CD4-positive, alpha-beta memory T cell (primary cell): ENCODE measurements at places on chromosomes 2 and 18. TPM values are rescaled to one million over a fixed set of nuclear protein-coding genes. Genes with fewer than 3 reads are reported as not detected.

DNA sequence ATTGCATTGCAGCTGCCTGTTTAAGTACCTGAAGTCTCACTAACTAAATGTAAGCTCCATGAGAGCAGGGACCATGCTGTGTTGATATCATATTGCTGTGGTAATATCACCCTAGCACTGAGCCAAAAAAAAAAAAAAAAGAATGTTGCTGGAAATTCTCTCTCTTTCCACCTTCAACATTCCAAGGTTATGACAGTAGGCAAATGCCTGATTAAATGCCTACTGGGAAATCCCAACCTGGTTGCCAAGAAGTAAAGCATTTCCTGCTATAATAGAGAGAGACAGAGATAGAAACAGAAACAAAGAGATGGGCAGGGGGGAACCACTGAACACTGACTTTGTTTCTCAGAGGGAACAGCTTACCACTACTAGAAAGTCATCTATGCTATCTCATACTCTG, 1604.2 kb downstream of the LRP1B start:
- no peak overlapping the region for H3K27ac ChIP-seq
- no peaks in the 10 kb centered on the region for H3K36me3 ChIP-seq
- H3K4me3 ChIP-seq = no peak overlapping the region
- no peaks in the 10 kb centered on the region for H3K4me1 ChIP-seq
- no peak for DNase-seq

DNA sequence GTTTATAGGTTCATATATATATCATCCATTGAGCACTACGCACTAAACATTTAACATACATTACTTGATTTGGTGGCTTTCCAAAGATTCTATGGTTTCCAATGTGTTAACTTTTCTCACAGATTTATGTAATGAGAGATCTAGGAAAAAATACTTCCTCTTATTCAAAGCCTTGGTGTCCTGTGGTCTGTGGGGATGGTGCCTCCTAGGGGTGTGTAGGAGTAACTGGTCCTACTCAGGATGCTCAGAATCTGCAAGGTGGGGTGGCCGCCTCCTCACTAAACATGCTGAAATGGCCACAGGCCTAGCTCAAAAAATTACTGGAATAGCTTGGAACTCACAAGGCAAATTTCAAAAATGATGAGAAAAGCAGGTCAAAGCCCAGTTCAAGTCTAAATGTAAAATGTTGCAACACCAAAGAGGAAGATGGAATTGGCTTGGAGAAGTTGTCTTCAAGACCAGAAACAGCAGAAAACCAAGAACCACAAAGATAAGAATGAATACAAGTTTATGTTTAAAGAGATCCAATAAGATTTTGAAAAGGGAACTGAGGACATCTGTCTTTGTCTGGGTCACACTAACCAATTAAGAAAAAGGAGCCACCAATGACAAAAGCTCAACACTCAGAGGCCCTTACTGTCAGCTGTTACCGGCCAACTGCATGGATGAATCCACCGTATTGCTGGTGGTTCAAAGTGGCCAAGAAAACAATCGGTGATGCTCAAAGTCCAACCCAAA, 11.5 kb downstream of the GPR55 start:
- H3K27me3 ChIP-seq = no peaks in the 10 kb centered on the region
- H3K4me1 ChIP-seq = no peaks in the 10 kb centered on the region
- no peak overlapping the region for H3K4me3 ChIP-seq
- no peak for DNase-seq
- H3K36me3 ChIP-seq = no peaks in the 10 kb centered on the region

CKAP2L gene
- total RNA-seq = 0.06 TPM

- no peaks in the 10 kb centered on the region for H3K36me3 ChIP-seq
- no peaks in the 10 kb centered on the region for H3K27me3 ChIP-seq
- no peak for DNase-seq
These were observed 12.1 kb upstream of the CYBRD1 start for GRCh38 chr2:171509945-171510731.

EPB41L3 gene
- total RNA-seq = 3.2 TPM

COL5A2 gene
- total RNA-seq = 1.2 TPM

SPATS2L gene
- total RNA-seq = 5.9 TPM

DNA sequence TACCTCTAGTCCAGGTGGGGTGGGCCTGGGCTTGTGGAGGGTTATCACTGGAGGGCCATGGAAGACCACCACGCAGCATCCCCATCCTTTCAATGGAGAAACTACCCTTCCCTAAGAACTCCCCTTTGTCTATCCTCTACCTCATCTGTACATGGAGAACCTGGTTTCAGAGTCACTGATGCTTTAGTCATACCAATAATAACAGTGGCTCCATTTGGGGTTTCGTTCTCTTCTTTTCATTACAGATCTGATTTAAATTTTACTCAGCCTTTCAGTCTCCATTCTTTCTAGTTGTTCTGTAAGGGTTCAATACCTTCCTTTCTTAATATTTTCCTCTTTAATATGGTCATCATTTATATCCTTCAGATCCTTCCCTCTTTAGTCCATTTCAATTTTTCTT, 54.6 kb upstream of the ZFP36L2 start:
- no peaks in the 10 kb centered on the region for H3K27me3 ChIP-seq
- peaks cover 32% of the 10 kb centered on the region for H3K36me3 ChIP-seq
- no peak overlapping the region for H3K27ac ChIP-seq
- no peak for DNase-seq

DNA sequence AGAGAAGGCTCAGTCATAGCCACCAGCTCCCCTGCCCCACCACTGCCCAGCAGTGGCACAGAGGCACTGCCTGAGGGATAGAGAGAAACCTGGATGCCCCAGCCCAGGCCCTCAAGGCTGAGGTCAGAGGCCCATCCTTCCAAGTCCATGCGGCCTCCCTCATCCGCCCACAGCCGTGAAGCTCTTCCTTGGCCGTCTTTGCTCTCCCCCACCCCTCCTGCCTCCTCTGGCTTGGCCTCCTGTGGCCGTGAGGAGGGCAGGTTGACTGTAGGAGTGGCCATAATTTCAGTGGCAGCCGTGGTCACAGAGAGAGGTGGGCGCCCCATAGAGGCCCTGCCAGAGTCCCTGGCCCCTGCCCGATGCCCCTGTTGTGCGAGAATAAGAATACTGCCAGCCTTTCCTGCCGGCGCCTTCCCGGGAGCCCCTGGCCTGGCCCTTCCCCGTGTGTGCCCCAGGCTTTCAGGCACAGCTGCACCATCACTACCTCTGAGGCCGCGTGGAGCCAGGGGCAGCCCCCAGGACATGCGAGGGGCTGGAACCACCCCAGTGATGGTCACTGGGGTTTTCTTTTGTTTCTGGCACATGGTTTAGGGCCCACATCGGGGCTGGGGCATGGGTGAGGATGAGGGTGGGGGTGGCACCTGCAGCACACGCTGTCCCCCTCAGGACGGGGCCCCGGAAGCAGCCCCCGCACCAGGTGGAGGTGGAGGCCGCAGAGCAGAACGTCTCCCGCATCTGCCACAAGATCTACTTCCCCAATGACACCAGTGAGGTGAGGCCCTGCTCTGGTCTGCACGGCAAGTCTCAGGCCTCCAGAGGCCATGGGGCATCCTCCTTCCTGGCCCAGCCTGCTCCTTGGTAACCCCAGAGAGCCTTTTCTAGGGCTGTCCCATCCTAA, 13.1 kb upstream of the GPR17 start:
- no peaks in the 10 kb centered on the region for H3K27me3 ChIP-seq
- no peaks in the 10 kb centered on the region for H3K36me3 ChIP-seq
- peaks cover 29% of the 10 kb centered on the region for H3K4me1 ChIP-seq
- no peak overlapping the region for H3K4me3 ChIP-seq
- no peak overlapping the region for H3K27ac ChIP-seq
- DNase-seq = no peak

- no peak overlapping the region for H3K27ac ChIP-seq
- no peak for DNase-seq
- H3K4me1 ChIP-seq = no peaks in the 10 kb centered on the region
- H3K27me3 ChIP-seq = no peaks in the 10 kb centered on the region
- no peak overlapping the region for H3K4me3 ChIP-seq
These were observed 24.8 kb downstream of the FBLN7 start for GRCh38 chr2:112162956-112163355.

DNA sequence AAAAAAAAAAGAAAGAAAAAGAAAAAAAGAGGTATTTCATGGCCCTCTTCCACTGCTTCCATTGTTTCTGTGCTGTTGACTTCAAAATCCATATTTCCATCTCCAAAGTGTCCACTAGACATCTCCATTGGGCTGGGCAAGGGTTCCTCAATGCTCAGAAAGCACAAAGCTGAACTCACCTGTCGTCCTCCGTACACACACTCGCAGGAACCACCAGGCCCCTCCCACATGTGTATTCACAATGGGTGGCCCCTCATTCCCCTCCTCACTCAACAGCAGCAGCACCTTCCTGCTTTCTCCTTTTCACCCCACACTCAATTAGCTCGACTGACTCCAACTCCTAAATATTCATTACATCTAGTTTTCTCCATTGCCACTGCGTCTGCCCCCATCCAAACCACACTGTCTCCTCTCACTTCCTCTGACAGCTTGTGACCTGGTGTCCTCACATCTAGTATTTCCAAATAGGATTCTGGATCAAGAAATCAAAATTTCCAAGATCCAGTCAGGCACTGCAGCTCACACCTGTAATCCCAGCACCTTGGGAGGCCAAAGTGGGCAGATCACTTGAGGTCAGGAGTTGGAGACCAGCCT, 25.2 kb downstream of the OSBPL1A start:
- H3K4me1 ChIP-seq = peaks cover 14% of the 10 kb centered on the region
- H3K4me3 ChIP-seq = no peak overlapping the region
- no peaks in the 10 kb centered on the region for H3K27me3 ChIP-seq
- no peaks in the 10 kb centered on the region for H3K36me3 ChIP-seq
- no peak for DNase-seq

GRCh38 chr2:88092773-88093172, 25.1 kb downstream of the SMYD1 start:
- peaks cover 10% of the 10 kb centered on the region for H3K4me1 ChIP-seq
- no peak overlapping the region for H3K27ac ChIP-seq
- no peak overlapping the region for H3K4me3 ChIP-seq
- no peak for DNase-seq

- DNase-seq = no peak
- no peaks in the 10 kb centered on the region for H3K36me3 ChIP-seq
- no peak overlapping the region for H3K4me3 ChIP-seq
- H3K27me3 ChIP-seq = peaks cover 8% of the 10 kb centered on the region
- H3K27ac ChIP-seq = no peak overlapping the region
- no peaks in the 10 kb centered on the region for H3K4me1 ChIP-seq
These were observed 748 bp upstream of the ZNF804A start for GRCh38 chr2:184597571-184597991.

- H3K27me3 ChIP-seq = no peaks in the 10 kb centered on the region
- H3K27ac ChIP-seq = no peak overlapping the region
- H3K4me3 ChIP-seq = no peak overlapping the region
- DNase-seq = no peak
- H3K36me3 ChIP-seq = no peaks in the 10 kb centered on the region
These were observed 104.9 kb downstream of the VWA3B start for GRCh38 chr2:98191883-98192282.

HOXD13 gene
- not detected for total RNA-seq

GRCh38 chr2:85974390-85974789, 85.6 kb upstream of the ST3GAL5 start:
- DNase-seq = no peak
- no peaks in the 10 kb centered on the region for H3K27me3 ChIP-seq
- no peak overlapping the region for H3K27ac ChIP-seq
- H3K4me3 ChIP-seq = no peak overlapping the region
- H3K4me1 ChIP-seq = no peaks in the 10 kb centered on the region
- H3K36me3 ChIP-seq = no peaks in the 10 kb centered on the region

DNA sequence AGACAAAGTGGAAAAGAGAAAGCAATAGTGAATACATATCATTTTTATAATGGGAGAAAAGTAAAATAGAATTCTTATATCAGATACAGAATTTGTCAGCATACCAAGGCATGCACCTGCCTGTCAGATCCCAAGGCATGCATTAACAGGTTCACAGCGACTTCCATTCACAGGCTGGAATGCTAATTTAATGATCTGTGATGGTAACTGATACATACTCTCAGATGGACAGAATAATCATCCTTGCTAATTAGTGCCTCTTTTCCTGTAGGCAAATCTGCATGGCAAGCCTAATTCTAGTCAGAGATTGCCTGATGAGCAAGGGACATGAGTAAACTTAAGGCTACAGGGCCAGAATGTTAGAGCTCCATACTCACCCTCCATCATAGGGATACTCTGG, 76.1 kb downstream of the PRKRA start:
- no peak for DNase-seq
- H3K27me3 ChIP-seq = no peaks in the 10 kb centered on the region
- no peak overlapping the region for H3K4me3 ChIP-seq
- no peaks in the 10 kb centered on the region for H3K4me1 ChIP-seq
- no peak overlapping the region for H3K27ac ChIP-seq

DNA sequence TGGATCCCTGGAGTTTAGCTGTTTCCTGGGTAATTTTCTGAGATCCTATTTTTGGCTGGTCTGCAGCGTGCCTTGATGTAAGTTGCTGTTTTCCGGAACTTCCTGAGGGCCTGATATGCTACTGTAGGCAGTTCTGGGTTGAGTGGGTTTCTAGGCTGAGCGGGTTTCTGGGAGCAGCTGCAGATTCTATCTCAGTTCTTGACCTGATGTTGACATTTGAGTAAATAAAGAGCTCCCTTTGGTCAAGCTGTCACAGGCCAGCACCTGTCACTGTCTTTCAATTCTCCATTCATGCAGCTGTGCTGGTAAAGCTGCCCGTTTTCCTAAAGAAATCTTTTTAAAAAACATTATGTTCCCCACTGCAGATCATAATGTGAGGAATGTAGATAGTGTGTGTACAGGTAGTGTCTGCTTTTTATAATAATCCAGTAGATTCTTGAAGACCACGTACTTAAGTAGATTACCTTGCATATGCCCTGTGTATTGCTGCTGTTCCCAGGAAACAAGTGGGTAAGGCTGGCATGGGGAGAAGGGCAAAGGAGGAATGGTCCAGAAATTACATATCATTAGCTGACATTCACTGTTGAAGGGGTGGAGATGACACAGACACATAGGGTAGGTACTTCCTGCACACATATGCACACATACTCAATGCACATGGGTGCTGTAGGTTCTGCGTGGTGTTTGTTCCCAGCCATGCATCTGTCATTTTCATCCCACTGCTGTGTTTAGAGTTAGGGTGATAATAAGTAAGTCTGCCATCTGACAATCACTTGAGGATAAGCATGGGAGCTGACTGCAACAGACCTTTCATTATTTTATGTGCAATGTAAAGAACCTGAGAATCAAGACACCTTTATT, 25.9 kb downstream of the CD28 start:
- no peak overlapping the region for H3K4me3 ChIP-seq
- H3K36me3 ChIP-seq = peaks cover 59% of the 10 kb centered on the region
- no peaks in the 10 kb centered on the region for H3K27me3 ChIP-seq
- H3K4me1 ChIP-seq = peaks cover 95% of the 10 kb centered on the region
- DNase-seq = no peak
